Activated effector memory CD4-positive, alpha-beta T cell treated with Interleukin-2 at 50 U/mL for 16 hours (primary cell): ENCODE measurements at places on chromosomes 12 and 14.

GRCh38 chr12:107221913-107222312, 128.6 kb upstream of the CRY1 start:
- no peak for DNase-seq

DNA sequence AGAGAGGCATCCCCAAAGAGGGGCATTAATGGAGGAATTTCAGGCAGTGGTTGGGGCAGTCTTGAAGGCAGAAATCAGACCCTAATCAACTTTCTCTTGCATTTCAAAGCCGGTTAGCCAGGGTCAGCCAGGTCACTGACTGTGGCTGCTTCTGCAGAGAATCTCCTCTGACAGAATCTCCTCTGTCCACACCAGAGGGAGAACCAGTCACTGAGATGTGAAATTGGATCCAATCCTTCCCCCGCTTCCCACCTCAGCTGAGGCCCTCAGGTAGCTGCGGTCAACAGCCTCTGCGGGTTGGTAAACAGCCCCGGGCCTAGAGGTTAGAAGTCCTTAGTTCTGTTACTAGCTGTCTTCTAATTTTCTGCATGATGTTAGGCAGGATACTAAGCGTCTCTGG, 39.8 kb upstream of the NUAK1 start:
- DNase-seq: no peak

DNA sequence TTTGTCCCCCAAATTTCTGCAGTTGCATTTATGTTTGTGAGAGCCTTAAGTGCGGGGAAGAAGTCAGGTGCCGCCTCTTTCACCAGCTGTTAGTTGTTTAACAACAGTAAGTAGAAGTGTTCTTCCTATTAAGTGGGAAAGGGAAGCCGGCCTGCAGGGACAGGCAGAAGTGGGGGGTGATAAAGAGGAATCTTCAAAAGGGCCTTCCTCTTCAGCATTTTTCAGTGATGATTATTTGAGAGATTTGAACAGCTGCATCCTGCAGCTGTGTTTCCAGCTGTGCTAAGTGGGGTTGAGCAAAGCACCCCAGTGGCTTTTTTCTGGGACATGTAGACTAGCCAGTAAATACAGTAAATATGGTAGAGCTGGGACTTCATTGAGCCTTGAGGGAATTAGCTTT, 32.1 kb upstream of the SLC38A1 start:
- no peak for DNase-seq

DNA sequence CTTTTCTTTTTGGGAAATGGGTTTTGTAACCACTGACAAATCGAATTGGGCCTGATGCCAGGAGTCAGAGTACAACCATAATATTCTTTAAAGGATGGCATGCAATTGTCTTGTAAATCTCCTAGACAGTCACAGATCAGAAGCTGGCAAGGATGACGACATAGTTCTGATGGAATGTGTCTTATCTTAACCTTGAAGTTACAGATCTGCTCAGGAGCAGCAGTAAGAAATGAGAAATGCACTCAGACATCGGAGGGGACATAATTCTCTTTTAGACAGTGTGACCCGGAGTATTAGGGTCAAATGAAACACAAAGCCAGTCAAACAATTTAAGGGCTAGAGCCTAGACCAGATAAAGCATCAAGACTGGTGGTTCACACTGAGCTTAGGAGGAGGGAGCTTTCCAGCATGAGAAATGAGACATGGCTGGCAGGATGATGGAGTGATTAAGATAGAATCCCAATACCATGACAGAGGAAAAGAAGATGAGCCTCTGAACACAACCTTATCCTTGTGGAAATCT, 17.5 kb downstream of the CBX5 start:
- no peak for DNase-seq

DNA sequence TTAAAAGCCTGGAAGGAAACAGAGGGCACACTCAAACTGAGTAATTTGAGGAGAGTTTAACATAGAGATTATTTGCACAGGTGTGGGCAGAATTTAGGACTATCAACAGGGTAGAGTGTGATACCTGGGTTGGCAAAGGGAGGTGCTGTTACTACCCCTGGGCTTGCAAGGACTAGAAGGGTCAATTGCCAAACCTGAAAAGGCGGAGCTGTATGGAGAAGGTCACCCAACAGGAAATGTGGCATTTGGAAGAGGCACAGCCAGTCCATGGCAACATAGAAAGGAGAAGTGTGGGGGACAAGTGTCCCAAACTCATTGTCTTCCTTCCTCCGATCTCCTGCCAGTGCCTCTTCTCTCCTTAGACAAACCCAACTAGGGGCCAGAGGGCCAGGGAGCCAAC, 21.6 kb upstream of the MED13L start:
- no peak for DNase-seq

DNA sequence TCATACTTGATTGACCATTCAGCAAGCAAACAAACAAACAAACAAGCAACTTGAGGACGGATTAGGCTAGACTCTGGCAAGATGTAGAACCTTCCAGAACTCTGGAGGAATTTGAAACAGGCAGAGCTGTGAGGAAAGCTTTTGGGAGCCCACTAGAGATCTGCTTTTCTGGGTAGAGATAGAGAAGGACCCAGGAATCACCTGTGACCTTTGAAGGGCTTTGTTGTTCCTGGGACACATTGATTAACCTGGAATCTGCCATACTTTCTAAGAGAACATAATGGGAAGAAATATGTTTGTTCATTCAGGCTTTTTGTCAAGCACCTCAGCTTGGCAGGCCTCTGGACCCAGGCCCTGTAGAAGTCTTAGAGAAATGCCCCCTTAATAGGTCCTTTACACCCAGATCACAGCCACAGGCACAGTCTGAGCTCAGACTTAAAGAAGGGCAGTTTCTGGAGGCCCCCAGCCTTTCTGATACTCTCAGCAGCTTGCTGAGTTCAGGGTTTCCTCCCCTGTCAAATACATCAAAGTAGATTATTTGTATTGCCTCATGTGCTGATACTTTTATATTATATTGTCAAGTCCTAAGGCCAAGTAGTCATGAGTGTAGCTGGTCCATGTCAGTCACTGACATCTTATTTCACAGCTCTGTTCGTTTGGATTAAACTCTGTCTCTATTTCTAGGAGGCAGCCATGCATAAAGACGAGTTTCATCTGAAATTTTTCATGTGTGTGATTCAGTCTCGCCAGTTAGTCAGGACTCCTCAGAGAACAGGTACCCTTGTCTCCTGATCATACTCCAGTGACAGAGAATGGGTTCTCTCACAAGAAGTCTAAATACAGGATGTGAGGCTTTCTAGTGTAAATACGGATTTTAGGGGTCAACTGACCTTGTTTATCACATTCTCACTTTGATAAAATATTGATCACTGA, 1.1 kb upstream of the SENP1 start:
- DNase-seq: no peak

GRCh38 chr12:116336542-116337065, 59.1 kb upstream of the MED13L start:
- DNase-seq: no peak

GRCh38 chr14:96143906-96144305, 60.7 kb upstream of the BDKRB2 start:
- no peak for DNase-seq

GRCh38 chr12:4567073-4567881, 5.3 kb downstream of the DYRK4 start:
- DNase-seq: no peak

DNA sequence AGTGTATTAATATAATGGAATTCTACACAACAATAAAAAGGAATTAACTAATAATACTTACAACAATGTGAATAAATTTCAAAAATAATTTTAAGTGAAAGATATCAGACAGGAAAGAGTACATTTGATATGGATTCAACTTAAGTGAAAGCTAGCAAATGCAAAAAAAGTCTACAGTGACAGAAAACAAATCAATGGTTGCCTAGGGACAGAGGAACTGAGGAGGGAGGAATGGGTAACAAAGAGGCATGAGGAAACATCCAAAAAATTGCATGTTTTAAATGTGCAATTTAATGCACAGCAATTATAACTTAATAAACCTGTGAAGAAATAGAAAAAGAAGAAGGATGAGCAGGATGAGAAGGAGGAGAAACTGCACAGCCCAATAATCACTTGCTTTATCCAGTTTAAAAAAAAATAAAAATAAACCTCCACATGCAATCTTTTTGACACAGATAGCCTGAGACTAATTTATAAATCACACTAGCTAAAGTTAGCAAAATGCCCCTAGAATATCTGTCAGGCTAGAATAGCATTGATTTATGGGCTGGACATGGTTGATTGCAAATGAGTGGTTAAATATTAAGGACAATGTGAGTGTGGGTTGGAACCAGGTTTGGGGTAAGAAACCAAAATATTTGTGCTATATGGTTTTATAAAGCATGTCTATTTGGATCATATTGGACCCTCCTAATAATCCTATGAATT, 1089.1 kb downstream of the TRHDE start:
- no peak for DNase-seq

GRCh38 chr12:3564411-3564810, 73.4 kb downstream of the PRMT8 start:
- DNase-seq: no peak

DNA sequence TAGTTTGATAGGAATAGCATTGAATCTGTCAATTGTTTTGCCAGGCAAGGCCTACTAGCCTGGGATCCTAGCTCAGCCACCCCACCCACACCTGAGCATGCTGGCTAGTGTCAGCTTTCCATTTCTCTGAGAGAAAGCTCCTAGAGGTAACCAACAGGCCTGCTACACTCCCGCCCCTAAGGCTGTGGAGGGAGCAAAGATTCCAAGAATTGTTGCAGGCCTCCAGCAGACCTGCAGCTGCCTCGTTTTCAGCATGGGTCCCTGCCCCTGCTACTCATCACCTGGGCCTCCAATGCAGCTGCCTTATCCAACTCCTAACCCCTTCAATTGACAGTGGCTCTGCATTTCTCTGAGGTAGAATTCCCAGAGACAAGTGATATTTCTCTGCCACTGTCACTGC, 852.4 kb upstream of the MDGA2 start:
- DNase-seq: no peak

DNA sequence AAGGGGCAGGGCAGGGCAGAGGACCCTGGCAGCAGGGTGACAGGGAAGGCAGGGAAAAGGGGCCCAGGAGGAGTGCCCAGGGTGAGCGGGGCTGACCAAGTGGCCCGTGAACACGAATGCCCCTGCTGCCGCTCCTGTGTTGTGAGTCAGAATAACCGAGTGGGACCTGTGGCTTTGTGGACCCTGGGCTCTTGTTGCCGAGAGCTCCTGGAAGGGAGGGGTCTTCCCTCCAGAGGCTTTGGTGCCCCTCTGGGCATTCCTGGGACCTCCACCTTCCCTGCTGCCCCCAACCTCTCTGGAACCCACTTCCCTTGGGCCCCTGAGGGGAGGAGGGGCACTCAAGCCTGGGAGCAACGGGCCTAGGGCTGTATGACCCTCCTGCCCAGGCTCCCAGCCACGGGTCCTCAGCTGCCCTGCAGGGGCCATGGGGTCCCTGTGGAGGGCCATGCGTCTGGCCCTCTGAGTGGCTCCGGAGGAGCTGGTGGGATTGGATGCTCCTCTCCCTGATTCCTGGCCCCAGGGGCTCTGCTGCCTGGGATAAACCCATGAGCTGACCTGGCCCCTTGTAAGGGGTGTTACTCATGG, 319.4 kb downstream of the TMEM121 start:
- no peak for DNase-seq

- no peak for DNase-seq
Measured at GRCh38 chr12:109020796-109021380, at the start of gene SVOP. Gene SVOP (minus strand): TSS chr12:109021068. CDS start chr12:109020868, 200 bp downstream.

DNA sequence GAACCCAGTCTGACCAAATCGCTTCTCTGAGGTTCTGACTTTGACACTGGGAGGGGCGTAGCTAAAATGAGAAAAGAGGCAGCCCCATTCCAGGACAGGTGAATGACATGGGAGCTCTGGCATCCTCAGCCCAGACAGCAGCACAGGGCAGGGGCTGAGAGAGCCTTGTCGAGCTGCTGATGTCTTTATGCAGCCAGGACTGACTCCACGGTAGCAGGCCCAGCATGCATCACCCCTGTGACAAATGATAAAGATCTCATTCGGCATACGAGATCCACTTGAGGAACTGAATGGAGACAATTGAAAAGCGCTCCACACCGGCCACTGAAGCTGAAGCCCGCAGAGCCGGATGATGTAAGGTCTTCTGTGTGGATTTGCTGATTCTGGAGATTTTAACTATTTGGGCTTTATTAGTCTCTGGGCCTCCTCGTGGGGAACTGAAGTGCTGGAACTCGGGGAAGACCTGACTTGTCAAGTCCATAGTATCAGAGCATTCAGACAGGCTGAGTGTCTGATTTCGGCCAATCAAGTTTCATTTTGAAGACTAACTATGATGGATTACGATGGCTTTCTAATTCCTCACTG, 56.9 kb upstream of the MAP1LC3B2 start:
- DNase-seq: no peak

- no peak for DNase-seq
Measured at GRCh38 chr12:54154681-54155186, 34.1 kb downstream of the SMUG1 start.

- DNase-seq: no peak
Measured at GRCh38 chr14:75068294-75069120, 934 bp upstream of the ZC2HC1C start.

DNA sequence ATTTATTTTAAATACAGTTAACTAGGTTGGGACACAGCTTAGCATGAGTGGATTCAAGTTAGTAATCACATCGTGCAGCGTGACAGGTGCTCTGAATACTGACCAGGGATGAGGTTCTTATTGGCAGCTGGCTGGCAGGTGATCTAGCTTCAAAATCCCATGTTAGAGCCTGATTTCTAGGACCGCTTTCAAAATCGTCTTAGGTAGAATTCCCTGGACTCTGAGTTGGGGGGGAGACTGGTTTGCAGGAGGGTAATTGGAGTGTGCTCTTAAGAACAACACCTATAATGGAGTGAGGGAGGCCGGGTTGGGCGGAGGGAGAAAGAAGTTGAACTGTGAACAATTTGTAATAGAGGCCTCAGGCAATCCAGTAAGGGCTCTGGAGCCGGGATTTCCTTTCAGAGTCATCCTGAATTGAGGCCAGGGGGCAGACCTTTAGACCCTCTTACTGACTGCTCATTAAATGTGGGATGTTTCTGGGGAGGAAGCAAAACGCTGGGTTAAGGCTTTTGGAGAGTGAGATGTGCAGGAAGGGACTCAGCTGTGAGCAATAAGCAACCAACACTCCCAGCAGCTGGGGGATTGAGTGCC, 874 bp upstream of the YARS2 start:
- DNase-seq: no peak

GRCh38 chr14:90168425-90169105, 87.8 kb upstream of the PSMC1 start:
- no peak for DNase-seq

- DNase-seq: no peak
Measured at GRCh38 chr12:88503281-88503703, 77.0 kb downstream of the KITLG start.

DNA sequence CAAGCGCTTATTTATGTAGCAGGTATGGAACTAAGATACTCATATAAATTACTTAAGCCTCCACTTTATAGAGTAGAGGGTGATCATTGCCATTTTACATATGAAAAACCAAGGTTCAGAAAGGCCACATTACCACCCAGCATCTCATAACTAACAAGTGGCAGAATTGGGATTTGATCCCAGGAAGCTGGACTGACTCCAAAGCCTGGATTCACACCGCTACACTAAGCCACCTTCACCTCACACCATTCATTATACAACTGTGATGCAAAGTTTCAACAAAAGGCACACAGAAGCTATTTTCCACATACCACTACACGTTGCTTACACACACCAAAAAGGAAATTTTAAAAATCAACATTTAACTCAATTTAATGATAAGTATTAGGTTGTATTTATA, 370.6 kb downstream of the FUT8 start:
- DNase-seq: no peak

GRCh38 chr12:991350-992333, 619 bp downstream of the ERC1 start:
- DNase-seq: no peak

- no peak for DNase-seq
Measured at GRCh38 chr12:14479004-14479403, 88.7 kb downstream of the PLBD1 start.

GRCh38 chr12:9943240-9943639, 11.1 kb upstream of the CLEC2A start:
- DNase-seq: no peak
